Gastroesophageal sphincter (tissue), 4 donors: ENCODE measurements at places on chromosomes 5 and 9.

DNA sequence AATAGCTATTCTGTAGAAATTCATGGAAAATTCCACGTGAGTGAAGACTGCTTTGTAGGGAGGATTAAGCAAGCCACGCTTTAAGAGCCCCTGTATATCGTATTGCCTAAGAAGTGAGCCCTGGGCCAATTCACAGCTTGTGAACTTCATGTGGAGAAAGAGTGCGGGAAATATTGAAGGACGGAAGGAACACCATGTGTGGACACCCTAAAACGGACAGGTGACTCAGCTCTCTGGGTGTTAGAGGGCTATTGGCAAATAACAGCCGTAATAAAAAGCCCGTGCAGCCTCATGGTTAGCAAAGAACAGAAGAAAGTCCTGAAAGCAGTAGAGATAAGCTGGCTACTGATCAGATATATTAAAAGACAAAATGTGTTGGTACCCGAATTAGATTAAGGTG, 26.4 kb downstream of the ZNF366 start:
- ATAC-seq, result no peak

- no peak for ATAC-seq
Measured at GRCh38 chr5:143186623-143187022, 216.9 kb downstream of the NR3C1 start.

DNA sequence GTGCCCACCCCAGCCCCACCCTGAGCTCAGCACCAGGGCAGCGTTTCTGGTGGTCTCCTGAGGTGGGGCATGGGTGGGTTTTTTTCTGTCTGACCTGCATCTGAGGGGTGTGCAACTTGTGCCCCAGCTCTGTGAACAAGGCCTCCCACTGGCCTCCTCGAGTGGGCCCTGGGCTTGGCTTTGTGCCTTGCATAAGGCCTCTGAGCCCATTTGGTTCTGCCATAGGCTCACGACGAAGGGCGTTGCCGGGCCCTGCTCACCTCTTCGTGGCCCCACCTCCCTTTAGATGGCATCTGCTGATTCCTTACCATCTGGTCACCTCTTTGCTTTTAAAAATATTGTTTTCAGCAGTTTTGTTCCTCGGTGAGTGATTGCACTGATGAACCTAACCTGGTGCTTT, 127.1 kb upstream of the COL5A1 start:
- no peak for ATAC-seq

GRCh38 chr5:134492568-134492967, 32.9 kb upstream of the JADE2 start:
- ATAC-seq, result no peak

DNA sequence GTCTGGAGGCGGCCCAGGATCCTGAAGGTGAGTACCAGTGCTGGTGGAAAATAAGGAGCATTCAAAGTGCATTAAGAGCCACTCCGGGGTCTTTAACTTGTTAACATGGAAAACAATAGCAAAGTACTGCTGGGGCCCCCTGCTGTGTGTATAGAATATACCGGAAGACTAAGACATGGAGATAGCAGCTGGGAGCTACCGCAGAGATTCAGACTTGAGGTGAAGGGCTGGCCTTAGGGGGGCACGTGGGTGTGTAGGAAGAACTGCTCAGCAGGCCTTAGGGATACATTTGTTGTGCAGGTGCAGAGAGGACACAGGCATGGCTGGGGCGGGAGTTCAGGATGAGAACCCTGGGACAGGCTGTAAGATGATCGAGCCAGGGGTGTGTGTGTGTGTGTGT, 1.2 kb upstream of the DMRT1 start:
- ATAC-seq, result no peak

DNA sequence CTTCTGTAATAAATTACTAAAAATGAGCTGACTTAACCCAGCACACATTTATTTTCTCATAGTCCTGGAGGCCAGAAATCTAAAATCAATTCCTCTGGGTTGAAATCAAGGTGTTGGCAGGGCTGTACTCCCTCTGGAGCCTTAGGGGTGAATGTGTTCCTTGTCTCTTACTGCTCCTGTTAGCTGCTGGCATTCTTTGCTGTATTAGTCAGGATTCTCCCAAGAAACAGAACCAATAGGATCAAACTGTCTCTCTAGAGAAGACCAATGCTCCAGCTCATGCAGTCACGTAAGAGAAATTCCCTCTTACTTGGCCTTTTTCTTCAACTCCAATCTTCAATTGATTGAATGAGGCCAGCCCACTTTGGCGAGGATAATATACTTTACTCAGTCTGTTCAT, 15.3 kb upstream of the CD180 start:
- no peak for ATAC-seq

GRCh38 chr5:146993876-146994530, 115.4 kb upstream of the PPP2R2B start:
- no peak for ATAC-seq

DNA sequence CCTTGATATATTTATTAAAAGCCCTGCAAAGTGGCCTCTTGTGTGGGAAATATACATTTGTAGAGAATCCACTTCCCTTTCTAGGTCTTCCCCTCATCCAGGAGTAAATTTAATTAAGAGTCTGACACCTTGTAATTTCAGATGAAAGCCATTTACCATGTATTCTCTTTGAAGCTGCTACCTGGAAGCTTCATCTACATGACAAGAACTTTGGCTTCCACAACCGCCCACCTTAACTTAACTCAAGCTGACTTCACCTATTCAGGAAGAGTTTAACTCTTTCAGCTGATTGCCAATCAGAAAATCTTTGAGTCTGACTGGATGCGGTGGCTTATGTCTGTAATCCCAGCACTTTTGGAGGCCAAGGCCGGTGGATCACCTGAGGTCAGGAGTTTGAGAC, 899.9 kb downstream of the TAF11L14 start:
- no peak for ATAC-seq

- no peak for ATAC-seq
Measured at GRCh38 chr9:15248081-15248480, 58.9 kb downstream of the TTC39B start.

DNA sequence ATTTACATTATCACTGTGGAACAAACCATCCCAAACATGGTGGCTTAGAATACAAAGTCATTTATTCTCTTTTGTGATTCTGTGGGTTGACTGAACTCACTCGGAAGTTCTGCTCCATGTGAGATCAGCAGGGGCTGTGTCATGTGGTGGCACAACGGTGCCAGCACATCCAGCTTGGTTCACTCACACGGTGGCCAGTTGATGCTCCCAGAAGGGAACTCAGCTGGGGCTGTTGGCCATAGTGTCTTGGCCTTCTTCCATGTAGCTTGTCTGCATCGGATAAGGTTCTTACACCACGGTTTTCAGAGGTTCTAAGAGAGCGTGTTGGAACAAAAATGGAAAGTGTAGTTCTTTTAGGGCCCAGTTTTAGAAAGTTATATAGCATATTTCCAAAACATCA, 312.7 kb downstream of the DMRT2 start:
- no peak for ATAC-seq

DNA sequence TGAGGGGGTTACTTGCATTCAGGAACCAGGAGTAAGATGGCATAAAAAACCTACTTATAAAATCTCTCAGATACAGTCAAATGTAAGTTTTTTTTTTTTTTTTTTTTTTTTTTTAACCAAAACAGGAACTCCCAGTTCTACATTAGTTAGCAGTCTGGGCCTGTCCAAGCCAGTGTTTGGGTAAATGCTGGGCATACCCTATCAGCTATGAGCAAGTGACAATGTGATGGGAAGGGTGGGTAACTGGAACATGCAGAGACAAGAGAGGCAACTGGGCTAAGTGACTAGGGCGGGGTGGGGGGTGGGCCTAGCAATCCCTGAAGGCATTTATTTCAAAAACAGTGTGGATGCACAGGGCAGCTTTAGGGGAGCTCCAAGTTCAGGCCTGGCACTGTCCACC, 2.3 kb downstream of the NMRK1 start:
- ATAC-seq, result no peak
